ENCODE measurements at places on chromosomes 12 and 14.

GRCh38 chr14:35961697-35962274 lies 135.6 kb downstream of the BRMS1L start:
- no peak for DNase-seq

GRCh38 chr12:2698566-2698965 lies 96.2 kb upstream of the FKBP4 start:
- DNase-seq: no peak

DNA sequence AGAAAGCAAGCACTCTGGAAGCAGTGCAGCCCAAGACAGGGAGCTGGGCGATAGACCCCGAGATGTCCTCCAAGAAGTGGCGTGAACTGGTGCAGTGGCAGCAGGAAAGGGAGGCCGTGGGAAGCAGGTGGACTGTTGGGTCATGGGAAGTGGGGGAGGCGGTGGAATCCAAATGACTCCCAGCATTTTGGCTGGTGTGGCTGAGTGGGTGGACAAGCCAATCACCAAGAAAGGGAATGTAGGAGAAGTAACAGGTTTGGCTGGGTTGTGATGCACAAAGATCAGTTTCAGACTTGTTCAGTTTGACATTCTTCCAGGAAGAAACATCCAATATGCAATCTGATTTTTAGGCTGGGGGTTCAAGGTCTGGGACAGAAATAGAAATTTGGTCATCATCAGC lies 46.0 kb upstream of the KTN1 start:
- no peak for DNase-seq

GRCh38 chr14:59852350-59852749 lies 18.2 kb downstream of the RTN1 start:
- DNase-seq: no peak

DNA sequence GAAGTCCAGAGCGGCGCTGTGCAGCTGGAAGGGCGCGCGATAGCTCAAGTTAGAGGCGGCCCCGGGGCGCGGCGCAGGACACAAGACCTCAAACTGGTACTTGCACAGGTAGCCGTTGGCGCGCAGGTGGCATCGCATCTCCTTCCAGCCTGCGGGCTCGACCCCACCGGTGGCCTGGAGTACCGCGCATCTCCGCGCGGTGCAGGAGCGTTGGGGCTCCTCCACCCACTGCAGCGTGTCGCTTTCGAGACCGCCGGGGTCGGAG lies 553 bp downstream of the CLEC14A start:
- DNase-seq: no peak

DNA sequence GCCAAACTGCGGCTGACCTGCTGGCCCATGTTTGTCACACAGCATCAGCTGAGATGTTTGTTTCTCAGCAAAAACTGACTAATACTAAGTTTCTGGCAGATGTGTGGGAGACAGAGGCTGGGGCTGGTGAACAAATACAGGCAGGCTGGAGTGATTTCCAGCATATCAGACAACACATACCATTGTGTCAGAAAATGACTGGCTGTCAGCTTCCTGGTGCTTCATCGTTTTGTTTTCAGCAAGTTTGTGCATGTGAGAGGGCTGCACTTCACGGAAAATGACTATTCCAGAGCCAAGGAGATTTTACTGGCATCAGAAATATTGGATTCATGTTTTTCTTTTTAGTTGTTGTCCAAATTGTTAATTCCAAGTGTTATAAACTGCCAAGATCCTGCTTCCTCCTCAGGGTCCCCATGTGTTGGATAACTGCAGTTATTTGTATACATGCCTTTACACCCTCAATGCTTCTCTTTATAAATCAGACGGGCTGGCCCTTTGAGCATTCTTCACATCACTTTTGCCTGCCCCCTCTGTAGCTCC lies 145.7 kb downstream of the GALC start:
- DNase-seq: no peak

DNA sequence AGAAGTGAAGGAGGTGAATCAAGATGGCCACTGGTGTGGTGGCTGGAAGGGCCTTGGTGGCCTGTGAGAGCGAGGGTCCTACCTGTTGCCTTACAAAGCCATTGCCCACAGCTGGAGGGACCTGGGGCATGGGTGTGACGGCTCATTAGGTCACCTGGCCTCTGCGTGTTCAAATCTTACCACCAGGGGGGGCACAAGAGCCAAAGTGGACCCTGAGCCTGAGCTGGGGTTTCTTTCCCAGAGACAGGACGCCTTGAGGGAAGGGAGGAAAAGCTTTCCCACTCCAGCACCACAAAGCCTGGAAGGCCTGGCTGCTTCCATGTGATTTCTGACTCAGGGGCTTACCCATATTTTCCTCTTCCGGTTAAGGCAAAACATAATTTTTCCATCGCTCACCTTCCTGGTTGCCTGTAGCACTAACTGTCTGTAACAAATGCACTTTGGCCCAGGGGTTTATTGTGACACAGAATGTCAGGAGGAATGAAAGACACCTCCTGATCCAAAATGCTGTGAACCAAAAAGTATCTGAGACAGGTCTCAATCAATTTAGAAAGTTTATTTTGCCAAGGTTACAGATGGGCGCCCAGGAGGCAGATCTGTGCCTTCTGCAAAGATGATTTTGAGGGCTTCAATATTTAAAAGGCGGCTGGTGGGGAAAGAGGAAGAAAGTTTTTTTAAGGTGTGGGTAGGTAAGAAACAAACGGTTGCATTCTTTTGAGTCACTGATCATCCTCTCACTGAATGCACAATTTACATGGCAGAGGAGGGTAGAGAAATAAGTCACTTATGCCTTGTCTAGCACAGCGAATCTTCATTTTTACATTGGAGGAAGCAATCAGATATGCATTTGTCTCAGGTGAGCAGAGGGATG lies 4.3 kb upstream of the CD9 start:
- DNase-seq: peak; percentile 24

GRCh38 chr12:6730169-6730568 lies 6.3 kb downstream of the COPS7A start:
- DNase-seq: no peak

GRCh38 chr12:124569375-124570148 lies 2.1 kb upstream of the NCOR2 start:
- DNase-seq: no peak

DNA sequence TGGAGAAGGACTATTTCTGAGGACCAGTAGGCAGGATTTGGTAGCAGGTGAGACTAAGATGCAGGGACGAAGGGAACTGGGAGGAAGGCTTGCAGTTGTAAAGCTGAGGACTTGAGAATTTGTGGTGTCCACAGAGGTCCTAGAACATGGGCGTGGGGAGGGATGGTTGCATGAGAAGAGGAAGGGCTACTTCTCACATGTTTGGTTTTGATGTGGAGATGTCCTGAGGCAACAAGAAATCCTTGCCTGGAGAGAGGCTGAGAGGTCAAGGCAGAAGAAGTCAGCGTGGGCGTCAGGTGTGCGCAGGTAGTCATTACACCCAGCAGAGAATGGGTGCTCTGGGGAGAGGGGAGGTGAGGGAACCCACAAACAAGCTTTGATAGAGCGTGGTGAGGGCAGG lies 5.7 kb upstream of the RABGGTA start:
- DNase-seq: no peak

DNA sequence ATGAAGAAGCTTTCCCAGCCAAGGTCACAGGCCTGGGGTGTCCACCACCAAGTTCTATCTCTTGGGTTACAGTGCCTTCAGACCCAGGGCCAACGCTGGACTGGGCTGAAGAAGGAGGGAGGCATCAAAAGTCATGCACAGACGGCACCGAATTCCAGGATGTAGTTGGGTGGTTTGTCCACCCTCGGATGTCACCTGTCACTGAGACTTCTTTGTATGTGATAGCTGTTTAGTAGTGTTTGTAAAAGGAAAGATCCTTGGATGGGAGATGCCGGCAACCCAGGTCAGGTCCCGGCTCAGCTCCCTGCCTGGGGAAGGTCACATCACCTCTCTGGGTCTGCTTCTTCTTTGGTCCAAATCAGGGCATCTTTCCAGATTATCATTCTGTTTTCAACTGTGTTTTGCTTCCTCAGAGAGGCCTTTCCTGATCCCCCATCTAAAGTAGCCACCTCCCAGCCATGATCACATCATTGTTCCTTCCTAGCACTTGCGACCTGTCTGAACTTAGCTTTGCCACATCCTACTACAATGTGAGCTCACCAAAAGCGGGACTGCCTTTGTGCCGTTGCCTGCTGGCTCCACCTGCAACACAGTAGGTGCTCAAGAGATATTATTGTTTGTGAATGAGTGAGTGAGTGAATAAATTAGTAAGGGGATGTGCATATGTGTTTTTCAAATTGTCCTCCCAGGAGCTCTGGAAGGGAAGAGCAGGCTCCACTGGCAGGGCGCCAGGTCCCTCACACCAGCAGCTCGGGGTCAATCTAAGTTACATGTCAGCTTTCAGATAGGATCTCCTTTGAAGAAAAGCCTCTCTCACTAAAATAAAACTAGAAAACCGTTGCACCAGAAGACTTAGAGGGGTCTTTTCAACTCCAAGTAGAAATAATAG lies 2.1 kb downstream of the TSPAN11 start:
- no peak for DNase-seq

DNA sequence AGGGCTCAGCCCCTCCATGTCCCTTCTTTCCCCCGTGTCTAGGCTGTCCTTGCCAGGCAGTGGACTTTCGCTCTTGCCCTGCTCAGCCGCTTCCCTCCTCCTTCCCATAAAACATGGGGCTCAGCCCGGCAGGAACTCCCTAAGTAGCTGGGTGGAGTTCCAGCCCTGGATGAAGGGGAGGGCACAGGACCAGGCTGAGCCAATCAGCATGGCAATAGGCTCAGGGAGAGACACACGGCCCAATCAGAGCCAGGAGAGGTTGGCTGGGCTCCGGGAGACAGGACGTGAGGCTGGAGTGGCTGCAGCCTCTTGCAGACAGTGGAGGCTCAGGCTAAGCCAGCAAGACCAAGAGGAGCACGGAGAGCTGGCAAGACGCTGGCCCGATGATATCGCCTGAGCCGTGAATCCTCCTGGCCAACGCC lies 54.3 kb downstream of the GALNT9 start:
- DNase-seq: no peak

GRCh38 chr14:98951521-98952152 lies 320.4 kb downstream of the BCL11B start:
- DNase-seq: no peak

- DNase-seq: no peak
Measured at GRCh38 chr14:56498112-56498511, 81.5 kb upstream of the TMEM260 start.

- no peak for DNase-seq
Measured at GRCh38 chr12:131928080-131928710, 881 bp upstream of the PUS1 start.

- no peak for DNase-seq
Measured at GRCh38 chr12:108400481-108400880, 61.4 kb upstream of the CMKLR1 start.

DNA sequence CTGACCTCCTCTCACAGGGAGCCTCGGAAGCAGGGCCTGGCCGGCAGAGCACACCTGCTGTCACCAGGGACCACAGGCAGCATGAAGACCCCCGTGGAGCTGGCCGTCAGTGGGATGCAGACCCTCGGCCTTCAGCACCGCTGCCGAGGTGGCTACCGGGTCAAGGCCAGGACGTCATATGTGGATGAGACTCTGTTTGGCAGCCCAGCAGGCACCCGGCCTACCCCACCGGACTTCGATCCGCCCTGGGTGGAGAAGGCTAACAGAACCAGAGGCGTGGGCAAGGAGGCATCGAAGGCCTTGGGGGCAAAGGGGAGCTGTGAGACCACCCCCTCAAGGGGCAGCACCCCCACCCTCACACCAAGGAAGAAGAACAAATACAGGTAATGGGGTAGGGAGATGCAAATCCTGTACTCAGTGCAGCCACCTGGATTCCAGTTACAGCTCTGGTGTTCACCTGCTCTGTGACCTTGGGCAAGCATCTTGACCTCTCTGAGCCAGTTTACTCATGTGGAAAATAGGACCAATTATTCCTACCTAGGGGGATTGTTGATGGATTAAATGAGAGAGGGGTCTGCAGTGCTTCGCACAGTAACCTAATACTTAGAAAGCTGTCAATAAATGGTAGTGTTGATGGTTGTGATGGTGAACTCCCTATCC lies 1.3 kb downstream of the RITA1 start:
- DNase-seq: no peak

- DNase-seq: no peak
Measured at GRCh38 chr14:26719514-26719913, 121.7 kb upstream of the NOVA1 start.

DNA sequence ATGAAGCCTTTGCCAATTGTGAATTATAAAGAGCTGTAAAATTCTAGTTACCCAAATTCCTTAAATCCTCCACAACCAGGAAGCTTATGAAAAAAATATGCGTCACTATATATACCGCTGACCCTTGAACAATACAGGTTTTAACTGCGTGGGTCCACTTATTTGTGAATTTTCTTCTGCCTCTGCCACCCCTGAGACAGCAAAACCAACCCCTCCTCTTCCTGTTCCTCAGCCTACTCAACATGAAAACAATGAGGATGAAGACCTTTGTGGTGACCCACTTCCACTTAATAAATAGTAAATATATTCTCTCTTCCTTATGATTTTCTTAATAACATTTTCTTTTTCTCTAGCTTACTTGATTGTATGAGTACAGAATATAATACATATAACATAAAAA lies 42.2 kb downstream of the CMKLR1 start:
- DNase-seq: no peak

- no peak for DNase-seq
Measured at GRCh38 chr14:53603994-53604393, 352.6 kb downstream of the BMP4 start.

DNA sequence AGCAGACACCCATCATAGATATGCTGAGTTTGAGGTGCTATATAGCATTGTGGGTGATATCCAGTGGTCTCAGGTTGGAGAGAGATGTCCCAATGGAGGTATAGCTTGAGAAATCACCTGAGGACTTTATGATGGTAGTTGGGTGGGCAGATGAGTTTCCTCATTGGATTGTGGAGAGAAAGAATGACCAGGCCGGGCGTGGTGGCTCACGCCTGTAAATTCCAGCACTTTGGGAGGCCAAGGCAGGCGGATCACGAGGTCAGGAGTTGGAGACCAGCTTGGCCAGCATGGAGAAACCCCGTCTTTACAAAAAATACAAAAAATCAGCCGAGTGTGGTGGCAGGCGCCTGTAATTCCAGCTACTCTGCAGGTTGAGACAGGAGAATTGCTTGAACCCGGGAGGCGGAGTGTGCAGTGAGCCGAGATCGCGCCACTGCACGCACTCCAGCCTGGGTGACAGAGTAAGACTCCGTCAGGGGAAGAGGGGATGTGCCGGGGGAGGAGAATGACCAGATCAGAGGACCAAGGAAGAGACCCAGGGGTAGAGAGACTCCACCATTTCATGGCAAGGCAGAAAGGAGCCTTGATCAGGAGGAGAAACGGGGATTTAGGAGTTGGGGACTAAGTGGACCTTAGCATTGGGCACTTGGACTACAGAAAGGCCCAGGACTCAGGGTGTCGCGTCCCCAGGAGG lies 757 bp upstream of the PCK2 start:
- no peak for DNase-seq

DNA sequence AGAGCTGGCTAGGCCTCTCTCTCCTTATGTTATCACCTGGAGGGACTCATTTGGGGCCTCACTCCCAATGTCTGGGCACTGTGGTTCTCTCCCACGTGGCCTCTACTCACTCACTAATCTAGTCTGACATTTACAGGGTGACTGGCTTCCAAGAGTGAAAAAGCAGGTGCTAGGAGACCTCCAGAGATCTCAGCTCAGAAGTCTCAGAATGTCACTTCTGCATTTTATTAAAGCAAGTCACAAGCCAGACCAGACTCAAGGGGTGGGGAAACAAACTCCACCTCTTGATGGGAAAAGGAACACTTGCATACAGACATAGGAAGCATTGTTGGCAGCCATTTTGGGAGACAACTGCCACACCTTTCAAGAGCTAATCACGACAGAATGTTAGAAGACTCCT lies 175.9 kb downstream of the MON2 start:
- DNase-seq: no peak

All from CMK (cell line).